PC-9 (cell line): ENCODE measurements at places on chromosomes 4 and X. TPM values are rescaled to one million over a fixed set of nuclear protein-coding genes. Genes with fewer than 3 reads are reported as not detected.

GRCh38 chr4:91076147-91076546, 949.0 kb downstream of the CCSER1 start:
- DNase-seq, result no peak

GRCh38 chr4:105808750-105809041, 86.6 kb upstream of the NPNT start:
- no peak for DNase-seq

The MAGEC2 gene
- not detected in 2 replicates for total RNA-seq

The ZFX gene
- total RNA-seq, result 39.1 and 39.6 TPM in 2 replicates

GRCh38 chr4:997375-998071, 4.3 kb upstream of the SLC26A1 start:
- DNase-seq, result no peak
